ENCODE measurements at places on chromosomes 11 and 22.
A peak's percentile ranks its signal among the peaks of the same experiment; 100 is the strongest.

DNA sequence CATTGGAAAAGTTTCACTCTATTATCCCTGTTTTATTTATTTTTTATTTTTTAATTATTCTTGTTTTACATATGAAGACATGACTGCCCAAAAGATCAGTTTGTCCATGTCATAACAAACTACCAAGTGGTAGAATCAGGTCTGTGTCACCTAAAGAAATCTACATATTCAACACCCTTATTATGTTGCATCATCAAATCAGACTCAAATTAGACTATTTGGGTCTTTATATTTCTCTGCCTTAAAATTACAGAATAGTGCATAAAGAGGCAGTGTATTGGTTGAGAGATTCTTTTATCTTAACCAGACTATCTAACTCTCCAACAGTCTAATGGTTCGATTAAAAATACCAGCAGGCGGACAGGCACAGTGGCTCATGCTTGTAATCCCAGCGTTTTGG lies 18.5 kb upstream of the ATP5MG start:
- DNase-seq = no peak

GRCh38 chr11:2262301-2263070 lies 7.9 kb downstream of the ASCL2 start:
- no peak for DNase-seq

DNA sequence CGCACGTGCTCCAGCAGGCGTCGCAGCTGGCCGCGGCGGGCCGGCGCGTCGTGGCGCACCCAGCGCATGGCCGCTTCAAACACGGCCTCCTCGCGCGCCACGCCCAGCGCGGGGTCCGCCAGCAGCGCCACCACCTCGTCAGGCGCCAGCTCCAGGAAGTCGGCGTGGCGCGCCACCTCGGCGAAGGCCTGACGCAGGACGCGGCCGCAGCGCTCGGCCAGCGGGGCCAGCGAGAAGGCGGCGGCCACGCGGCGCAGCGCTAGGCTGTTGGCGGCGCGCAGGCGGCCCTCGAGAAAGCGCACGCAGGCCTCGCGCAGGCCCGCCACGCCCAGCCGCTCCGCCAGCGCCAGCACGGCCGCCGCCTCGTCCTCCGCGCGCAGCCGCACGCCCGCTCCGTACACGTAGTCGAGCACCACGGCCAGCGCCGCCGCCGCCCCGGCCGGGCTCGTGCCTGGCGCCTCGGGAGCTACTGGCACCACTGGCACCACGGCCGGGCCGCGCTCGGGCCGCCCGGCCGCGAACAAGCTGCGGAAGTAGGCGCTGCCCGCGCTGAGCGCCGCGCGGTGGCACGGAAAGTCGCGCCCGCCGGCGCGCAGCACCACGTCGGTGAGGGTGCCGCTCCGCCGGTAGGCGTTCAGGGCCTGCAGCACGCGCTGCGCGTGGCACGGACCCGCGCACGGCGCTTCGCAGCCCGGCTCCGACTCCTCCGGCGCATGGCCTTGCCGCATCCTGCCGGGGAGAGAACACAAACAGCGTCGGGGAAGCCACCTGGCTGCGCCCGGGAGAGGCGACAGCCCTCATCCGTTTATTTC lies 2.9 kb downstream of the KLHL35 start:
- peak; percentile 18 for DNase-seq

- no peak for DNase-seq
Measured at GRCh38 chr11:60318726-60319125, 8.3 kb upstream of the MS4A6E start.

- DNase-seq = no peak
Measured at GRCh38 chr11:131674051-131674755, 303.8 kb downstream of the NTM start.

DNA sequence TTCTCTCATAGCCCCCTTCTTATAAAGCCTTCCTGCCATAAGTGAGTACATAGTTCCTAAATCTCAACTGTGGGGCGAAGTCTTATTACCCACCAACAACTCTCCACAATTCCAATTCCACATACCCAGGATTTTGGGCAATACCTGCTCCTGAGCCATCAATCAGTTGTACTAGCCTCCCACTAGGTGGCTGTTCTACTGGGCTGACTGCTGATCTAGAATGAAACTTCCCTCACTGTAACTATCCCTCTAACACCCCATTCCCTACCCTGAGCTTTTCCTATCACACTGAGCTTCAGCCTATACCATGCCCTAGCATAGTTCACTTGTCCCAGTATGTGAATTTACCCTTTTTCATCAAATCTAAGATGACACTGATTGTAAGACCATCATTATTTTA lies 52.5 kb downstream of the RRAS2 start:
- no peak for DNase-seq

DNA sequence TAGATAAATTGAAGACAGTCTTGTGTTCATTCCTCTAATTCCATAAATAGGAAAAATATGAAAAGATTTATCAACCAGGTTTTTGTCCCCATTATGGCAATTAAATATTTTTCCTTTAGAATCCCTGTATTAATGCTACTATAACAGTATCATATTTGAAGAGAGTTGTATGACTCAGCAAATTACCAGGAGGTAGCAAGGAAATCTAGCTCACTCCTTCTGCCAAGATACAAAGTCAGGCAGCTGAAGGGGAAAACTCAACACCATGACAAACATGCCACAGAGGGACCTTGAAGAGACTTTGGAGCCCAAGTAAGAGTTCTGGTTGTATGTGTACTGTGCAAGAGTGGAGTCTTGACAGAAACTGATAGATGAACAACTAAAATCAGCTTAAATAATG lies 143.3 kb downstream of the GUCY1A2 start:
- DNase-seq = no peak

- no peak for DNase-seq
Measured at GRCh38 chr11:40274017-40274416, 1185.4 kb downstream of the LRRC4C start.

DNA sequence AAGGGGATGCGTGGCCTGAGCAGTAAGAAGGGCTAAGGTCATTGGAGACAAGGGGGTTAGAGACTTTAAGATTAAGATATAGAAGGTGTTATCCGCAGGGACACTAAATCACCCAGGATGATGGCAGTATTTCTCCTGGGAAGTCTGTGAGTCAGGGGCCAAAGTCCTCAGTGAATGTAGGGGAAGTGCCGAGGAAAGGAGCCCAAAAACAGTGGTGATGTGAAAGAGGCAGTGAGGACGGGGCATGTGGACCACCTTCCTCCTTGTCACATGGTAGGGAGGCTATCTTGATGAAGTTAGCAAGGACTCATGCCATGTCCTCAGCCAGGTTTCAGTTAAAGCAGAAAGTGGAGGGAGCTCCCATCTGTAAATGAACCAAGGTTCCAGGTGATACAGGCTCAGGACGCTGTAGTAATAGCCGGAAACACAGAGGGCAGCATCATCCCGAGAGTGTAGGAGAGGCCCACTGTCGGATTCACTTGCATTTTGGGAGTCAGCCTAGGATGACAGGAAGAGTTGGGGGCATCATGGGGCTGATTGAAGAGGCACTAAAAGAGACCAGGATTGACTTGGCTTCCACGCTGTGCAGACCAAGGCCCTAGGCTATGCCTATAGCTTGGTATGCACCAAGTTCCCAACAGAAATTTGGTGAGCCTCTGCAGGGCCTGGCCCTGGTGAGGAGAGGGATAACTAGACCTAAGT lies 33.5 kb downstream of the WEE1 start:
- no peak for DNase-seq

DNA sequence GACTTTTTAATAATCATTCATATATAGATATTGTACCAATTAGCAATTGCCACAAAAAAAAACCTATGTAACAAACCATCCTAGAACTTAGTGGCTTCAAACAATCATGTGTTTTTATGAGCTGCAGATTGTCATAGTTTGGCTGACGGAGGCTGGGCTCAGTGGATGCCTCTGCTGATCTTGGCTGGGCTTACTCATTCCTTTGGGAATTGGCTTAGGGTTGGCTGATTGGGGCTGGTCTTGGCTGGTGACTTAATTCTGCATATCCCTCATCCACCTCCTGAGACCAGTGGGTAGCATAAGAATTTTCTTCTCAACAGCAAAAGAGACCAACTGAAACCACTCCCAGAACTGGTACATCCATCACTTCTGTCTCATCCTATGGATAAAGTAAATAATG lies 57.9 kb upstream of the PHF21B start:
- no peak for DNase-seq

GRCh38 chr22:38397189-38398085 lies 57.6 kb downstream of the KCNJ4 start:
- no peak for DNase-seq

GRCh38 chr11:124190298-124191139 lies 7.4 kb downstream of the OR10D3 start:
- DNase-seq = no peak

- DNase-seq = no peak
Measured at GRCh38 chr11:111674941-111675340, 72.7 kb downstream of the SIK2 start.

DNA sequence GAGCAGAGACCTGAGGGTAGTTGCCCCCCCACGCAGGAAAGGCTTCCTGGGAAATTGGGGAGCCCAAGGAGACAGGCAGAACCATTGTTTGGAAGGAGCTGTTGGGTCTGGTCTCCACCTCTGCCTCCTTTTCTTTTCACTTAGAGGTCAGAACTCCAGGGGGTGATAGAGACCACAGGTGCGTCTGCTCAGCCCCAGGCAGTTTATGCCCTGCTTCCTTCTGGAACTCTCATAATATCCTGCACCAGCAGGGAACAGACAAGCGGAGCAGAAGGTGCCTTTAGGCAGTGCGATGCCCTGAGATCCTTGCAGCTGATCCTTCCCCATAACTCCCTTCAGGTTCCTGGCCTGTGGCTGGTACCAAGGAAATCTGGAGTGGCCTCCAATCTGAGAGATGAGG lies 120.2 kb downstream of the NECTIN1 start:
- no peak for DNase-seq

GRCh38 chr22:30921108-30921507 lies 47.5 kb downstream of the MORC2 start:
- DNase-seq = no peak

- no peak for DNase-seq
Measured at GRCh38 chr22:31106001-31106571, 1.3 kb downstream of the SELENOM start.

DNA sequence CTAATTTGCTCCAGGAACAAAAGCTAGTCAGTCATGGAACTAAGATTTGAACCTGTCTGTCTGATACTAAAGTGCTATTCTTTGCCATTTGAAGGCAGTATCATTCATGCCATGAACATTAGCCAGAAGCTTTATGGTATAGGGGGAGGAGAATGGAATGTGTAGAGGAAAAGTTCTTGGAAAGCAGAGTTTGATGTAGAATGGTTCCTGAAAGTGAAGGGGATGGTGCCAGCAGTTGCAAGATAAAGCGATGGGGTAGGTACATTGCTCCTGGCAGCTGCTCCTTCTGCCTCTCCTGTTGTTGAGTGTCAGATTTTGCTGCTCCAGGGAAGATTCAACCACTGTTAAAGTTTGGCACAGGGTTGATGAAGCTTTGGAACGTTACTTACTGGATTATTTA lies 53.4 kb downstream of the ARHGAP42 start:
- DNase-seq = no peak

- no peak for DNase-seq
Measured at GRCh38 chr11:88102598-88102934, 72.7 kb downstream of the RAB38 start.

DNA sequence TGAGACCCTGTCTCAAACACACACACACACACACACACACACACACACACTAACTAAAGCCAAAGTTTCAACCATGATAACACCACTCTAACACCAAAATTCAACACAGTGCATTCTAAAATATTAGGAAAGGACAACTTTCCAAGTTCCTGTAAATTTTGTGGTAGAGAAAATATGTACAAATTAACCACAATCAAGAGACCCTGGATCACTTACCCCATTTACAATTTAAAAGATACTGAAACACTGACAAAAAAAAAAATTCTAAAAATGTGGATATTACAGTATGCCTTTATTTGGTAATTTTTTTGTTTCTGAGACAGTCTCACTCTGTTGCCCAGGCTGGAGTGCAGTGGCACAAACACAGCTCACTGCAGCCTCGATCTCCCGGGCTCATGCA lies 9.7 kb downstream of the MRTFA start:
- DNase-seq = no peak
